ENCODE measurements at places on chromosomes 5 and 9.

GRCh38 chr9:29939559-29939958, 2366.3 kb upstream of the C9orf72 start:
- DNase-seq, result no peak

GRCh38 chr5:96017951-96018350, 56.3 kb upstream of the ELL2 start:
- DNase-seq, result no peak

- DNase-seq, result no peak
These were observed 216.8 kb upstream of the PANK3 start for GRCh38 chr5:168796000-168796399.

DNA sequence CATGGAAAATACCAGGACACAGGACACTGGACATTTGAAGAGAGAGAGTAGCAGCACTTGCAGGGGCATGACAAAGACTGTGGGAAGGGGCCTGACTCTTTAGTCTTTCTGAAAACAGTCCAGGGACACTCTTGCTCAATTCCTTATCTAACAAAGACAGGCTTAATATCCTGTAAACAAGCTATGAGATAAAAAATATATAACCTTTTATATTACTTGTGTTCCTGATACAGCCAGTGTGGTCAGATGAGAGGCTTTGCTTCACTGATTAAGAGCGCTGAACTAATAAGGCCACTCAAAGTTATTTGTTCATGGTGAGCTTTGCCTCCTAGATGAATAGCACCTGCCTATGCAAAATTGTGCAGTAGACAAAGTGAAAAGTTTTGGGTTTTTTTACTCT, 518.7 kb downstream of the LRRC70 start:
- no peak for DNase-seq

GRCh38 chr5:82855893-82856550, 221.2 kb downstream of the TMEM167A start:
- DNase-seq, result no peak

GRCh38 chr9:135166565-135166964, 79.1 kb downstream of the OLFM1 start:
- DNase-seq, result no peak

DNA sequence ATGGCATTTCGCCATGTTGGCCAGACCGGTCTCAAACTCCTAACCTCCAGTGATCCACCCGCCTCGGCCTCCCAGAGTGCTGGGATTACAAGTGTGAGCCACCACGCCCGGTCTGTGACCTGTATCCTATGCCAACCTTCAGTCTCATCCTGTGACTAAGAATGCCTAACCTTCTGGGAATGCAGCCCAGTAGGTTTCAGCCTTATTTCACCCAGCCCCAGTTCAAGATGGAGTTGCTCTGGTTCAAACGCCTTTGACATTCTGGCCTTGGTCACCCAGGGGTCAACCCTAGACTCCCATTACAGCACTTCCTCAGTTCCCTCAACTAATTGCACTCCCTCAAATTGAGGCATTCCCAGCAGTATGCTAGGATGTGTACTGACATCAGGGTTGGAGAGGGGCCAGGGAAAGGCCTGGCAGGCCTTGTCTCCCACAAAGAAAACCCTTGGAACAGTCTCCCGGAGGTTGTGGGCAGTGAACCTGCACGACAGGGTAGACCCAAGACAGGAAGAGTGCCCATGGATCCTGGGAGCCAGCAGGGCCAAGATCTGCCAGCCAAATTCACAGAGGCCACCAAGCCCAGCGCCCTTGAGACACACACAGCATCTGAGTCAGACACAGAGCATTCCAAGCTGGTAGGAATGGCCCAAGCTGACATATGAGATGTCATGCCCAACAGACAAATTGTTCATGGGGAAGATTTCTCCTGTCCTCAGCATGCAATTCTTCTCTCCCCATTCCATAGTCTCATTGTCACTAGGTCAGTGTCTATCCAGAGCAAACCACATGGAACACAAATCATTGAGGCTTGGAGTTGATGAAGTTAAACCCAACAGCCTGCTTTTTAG, 24.9 kb upstream of the SMU1 start:
- no peak for DNase-seq

GRCh38 chr5:156865427-156865826, 15.3 kb downstream of the PPP1R2B start:
- DNase-seq, result no peak

DNA sequence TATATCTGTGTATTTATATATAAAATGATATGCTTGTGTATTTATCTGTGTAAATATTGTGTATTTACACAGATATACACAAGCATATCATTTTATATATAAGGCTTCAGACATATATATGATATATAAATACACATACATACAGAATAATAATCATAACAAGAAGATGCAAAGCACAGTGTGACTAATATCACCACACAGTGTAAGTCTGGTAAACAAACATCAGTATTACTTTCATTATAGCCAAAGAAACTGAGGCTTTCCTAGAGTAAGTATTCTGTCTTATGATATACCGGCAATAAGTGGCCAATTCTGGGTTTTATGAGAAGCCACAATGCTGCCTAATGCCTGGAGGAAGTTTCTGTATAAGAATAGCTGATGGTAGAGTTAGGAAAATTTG, 29.9 kb upstream of the RAPGEF6 start:
- no peak for DNase-seq

DNA sequence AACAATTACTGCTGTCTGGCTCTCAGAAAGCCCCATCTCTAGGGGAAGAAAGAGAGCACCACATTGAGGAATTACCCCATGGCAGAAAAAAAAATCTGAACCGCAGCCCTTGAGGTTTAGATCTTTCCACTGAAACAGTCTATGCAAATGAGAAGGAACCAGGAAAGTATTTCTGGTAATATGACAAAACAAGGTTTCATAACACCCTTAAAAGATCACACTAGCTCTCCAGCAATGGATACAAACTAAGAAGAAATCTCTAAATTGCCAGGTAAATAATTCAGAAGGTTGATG, 427.1 kb downstream of the PRELID2 start:
- no peak for DNase-seq

DNA sequence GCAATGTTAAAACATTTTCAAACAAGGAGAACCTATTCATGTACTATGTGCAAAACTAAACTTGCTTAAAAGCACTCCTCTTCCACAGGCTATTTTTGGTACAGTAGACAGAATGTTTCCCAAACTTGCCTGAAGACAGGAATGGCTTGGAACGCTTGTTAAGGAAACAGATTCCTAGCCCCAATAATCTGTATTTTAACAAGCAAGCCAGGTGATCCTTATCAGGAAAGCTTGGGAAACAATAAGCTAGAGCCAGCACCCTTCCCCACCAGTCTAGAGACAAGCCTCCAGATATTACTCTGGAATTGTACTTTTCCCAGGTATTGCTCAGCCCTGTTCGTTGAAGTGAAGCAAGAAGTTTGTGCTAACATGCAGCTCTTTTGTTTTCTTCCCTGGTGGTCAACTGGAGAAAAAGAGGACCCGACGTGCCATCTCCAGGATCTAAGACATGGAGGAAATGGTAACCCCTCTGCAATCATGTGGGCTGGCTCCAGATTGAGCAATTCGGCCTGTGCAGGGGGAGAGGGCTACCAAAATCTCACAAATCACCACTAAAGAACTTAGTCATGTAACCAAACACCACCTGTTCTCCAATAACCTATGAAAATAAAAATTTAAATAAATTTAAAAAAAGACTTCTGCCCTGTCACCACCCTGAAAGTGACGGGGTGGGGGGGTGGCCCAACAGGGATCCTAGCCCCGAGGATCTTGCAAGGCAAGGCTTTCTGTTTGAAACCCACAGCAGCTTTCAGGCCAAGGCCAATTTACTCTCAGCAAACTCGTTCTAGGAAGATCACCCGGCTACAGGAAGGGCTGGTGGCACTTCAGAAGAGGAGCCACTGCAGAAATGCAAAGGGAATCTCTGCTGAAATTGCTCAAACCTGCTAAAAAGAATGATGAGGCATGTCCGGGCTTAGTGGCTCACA, 48.6 kb downstream of the SHB start:
- no peak for DNase-seq

GRCh38 chr9:104774132-104774531, 10.2 kb downstream of the NIPSNAP3B start:
- no peak for DNase-seq

DNA sequence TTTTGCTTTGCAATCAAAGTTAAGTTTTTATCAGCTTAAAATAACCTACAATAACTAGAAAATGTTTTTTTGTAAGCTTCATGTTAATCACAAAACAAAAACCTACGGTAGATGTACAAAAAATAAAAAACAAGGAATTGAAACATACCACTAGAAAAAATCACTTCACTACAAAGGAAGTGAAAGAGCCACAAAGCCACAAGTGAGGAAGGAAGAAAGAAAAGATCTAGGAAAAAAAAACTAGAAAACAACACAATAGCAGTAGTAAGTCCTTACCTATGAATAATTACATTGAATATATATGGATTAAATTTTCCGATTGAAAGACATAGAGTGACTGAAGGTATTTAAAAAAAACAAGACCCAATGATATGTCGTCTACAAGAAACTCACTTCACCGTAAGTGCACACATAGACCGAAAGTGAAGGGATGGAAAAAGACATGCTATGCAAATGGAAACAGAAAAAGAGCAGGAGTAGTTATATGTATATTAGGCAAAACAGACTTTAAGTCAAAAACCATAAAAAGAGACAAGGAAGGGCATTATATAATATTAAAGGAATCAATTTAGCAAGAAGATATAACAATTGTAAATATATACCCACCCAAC, 13.4 kb upstream of the ZDHHC21 start:
- no peak for DNase-seq

GRCh38 chr5:91302958-91303357, 80.2 kb downstream of the ARRDC3 start:
- DNase-seq, result no peak

- DNase-seq, result no peak
These were observed 115.1 kb upstream of the IRX4 start for GRCh38 chr5:1997640-1998347.

DNA sequence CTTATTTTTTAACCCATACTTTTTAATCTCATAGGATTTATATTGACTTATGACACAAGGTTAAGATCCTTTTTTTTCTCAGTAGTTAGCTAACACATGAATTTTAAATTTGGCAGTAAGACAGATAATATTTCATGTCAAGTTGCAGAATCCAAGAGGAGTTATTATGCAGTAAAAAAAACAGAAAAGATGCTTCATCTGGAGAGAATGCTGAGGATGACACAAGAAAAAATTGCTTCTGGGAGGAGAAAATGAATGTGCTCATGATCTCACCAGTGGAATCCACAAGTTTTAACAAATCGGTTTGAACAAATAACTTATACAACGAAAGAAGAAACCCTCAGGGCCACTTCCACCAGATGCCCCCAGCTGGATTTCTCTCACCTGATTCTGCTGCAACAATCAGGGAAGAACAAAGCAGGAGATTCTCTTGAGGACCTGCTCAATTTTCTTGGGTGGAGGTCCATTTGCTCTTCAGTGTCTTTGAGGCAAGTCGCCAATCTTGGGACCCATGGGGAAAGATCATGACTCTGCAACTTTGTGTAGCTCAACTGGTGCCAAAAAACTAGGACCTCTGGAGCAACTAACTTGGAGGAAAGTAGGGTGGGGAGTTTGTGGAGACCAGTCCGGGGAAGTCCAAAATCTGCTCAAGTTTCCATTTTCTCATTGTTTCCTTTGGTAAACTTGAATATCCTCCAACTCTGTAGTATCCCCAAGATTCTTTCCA, 50.5 kb upstream of the TNFSF15 start:
- DNase-seq, result no peak

Data from brain (organoid and tissue), 16 donors.